ENCODE measurements at places on chromosomes 6 and 20.

DNA sequence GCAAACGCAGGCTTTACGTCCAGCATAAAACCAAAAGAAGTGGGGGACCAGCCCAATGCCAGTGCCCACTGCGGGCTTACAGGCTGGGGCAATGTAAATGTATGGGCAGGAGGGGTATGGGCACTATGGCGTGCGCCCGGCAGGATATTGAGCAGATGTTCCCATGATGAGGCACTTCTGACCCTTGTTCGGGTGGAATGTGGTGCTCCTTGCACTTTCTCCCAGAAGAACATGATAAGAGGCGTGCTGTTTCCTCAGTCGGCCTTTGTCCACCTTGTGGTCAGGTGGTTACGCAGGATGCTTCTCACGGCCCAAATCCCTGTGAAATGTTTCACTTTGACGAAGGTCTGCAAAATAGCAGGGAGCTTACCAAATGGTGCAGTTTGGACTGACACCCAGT, 4.8 kb upstream of the GPR31 start:
- no peak for DNase-seq

DNA sequence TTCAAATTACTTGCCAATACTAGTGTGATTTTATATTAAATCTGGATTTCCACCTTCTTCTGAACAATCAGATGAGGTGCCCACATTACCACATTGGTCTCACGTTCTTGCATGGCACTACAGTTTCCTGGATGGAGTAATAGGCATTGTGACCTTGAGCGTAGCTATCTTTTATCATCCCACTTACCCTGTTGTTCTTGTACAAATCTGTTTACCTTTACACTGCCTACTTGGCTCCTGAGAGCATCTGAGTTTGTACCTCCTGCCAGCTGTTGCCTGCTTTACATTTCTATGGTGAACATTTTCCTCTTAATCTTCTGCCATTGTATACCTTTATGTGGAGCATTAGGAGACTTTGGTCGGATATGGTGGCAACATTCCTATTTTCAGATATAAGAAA, 90.7 kb downstream of the AKAP7 start:
- DNase-seq: no peak

DNA sequence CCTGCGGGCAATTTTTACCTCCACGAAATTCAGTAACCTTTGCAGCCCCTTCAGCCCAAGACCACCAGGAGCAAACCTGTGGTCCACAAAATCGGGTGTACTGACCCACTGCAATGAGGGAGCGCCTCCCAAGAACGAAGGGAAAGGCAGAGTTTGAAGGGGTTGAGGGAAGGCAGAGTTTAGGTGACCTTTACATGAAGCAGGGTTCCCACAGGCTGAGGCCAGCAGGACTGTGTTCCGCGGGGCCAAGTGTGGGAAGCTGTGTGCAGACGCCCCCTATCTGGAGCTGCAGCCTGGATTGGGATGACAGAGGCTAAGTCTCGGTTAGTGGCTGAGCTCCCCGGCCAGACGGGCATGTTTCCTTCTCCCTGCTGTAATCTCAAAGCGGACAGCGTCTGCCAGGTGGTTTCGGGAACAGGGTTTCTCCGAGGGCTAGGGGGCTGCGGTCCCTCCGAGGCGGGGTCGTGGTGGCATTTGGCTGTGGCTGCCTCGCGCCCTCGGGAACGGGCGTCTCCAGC, 826 bp upstream of the PYGB start:
- no peak for DNase-seq

- DNase-seq: no peak
Measured at GRCh38 chr6:116761779-116762178, 3.7 kb downstream of the FAM162B start.

DNA sequence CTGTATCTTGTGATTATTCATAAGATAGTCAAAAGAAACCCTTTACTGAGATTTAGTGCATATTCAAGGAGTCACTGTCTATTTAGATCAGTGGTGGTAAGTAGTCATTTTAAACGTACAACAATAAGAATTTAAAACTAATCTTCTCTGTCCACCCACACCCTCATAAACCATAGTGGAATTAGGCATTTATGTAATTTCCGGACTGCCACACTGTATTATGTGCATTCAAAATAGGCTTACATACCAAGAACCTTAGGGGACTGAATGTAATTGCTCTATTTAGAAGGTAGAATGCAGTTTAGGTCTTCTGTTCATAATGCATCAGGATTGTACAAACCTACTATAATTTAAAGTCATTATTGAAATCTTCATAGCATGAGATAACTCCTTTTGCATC, 685.4 kb downstream of the TENT5A start:
- no peak for DNase-seq

DNA sequence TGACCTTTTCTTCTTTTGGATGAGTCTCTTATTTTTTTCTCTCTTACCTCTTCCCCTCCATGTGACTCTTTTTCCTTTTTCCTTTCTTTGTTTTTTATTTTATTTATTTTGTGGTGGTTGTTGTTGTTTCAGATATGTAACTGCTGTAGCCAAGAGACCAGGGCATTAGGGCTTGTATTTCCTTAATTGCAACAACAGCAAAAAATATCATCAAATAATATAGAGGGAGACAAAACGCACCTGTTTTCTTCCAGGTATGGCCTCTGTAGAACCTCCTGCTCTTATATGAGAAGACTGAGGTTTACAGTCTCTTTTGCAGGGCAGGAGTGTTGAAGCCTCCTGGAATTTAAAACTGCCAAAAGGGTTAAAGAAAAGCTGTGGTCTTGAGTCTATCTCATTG, 149.3 kb downstream of the SYNDIG1 start:
- no peak for DNase-seq

DNA sequence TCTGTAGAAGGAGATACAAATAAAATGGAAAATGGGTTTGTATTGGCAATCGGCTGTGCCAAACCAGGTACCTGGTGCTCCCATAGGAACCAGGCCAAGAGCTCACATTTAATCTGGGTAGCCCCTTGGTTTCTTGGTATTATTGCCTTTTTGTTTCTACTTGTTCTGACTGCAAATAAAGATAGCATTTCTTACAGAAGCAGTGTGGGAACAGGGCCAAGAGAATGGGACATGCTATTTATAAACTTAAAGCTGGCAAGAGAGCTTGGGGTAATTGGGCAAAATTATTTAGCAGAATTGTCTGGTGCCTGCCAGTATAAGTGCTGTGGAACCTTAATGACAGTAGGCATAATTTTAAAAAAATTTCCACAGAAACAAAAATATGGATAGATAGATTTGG, 113.5 kb upstream of the GLP1R start:
- no peak for DNase-seq

- DNase-seq: no peak
Measured at GRCh38 chr6:69926745-69927144, 60.4 kb downstream of the COL19A1 start.

GRCh38 chr20:54848262-54848661, 372.9 kb downstream of the DOK5 start:
- DNase-seq: no peak

GRCh38 chr6:24666097-24666640, 530 bp downstream of the TDP2 start:
- peak; percentile 13 for DNase-seq

DNA sequence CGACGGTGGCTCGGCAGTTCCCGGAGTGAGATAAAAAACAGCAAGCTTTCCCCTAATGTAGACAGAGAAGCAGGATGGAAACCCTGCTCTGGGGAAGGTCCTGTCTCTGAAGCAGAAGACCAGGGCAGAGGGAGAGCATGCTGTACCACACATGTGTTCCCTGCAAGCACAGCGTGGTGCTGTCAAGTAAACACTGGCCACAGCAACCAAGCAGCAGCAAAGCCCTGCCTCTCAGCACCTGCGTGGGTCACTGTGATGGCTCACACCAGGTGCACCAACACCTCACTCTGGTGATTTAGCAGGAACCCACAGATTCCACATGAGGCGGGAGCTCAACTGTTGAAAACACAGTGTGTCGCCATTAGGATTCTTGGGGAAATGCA, 65.2 kb upstream of the TXNDC5 start:
- DNase-seq: no peak

DNA sequence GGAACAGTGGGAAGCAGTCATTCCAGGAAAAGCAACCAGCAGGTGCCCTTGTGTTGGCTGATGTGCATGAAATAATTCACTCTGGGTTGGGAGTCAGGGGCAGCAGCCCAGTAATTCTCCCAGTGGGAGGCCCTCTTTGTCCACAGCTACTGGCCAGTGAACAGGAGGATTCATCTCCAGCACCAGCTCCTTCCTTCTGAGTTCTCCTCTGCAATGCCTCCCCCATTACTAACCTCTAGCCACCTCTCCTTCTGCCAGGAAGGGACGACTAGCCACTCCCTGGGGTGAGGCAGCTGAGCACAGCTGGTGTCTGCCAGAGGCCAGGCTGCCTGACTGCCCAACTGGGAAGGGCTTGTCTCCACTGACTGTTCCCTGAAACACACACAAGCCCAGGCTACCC, 12.5 kb upstream of the R3HDML start:
- DNase-seq: no peak

DNA sequence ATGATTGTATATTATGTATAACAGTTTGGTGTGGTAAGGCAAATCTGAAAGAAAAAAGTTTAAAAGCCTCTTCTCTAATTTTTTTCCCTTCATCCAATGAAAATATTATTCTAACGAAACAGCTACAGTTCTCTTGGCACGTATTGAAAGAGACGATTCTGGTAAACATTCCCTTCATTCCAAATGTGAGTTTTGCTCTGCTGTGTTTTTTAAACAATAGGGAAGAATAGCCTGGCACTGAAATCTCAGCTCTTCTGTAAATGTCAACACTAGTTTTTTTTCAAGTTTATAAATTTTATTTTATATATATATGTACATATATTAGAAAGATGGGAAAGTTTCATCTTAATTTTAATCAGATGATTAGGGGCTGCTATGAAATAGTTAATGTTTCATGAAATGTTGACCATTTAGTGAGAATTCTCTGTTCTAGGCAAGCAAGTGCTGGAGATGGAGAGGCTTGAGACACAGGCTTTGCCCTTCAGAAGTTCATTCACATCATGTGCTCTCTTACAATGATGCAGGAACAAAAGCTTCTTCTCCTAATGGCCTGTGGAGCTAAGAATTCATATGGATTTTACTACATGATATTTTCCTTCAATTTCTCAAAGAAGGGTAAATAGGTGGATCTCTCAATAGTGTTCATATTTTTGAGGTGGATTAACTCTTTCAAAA, 4.1 kb downstream of the PAQR8 start:
- DNase-seq: no peak

DNA sequence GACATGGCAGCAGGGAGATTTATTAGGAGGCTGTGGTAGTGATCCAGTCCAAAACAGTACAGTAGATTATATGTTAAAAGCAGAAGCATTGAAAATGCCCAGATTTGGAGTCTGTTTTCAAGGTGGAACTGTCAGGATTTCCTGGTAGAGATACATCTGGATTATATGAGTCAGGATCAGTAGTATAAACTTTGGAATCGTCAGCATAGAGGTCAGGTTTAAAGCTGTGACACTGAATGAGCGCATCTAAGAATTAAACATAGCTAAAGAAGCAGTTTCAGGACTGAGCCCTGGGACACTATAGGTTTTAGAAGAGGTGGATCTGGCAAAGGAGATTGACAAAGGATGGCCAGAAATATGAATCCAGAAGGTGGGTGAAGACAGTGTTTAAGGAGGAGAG, 60.4 kb downstream of the RNF144B start:
- no peak for DNase-seq

- no peak for DNase-seq
Measured at GRCh38 chr6:158290040-158290439, 22.2 kb upstream of the TULP4 start.

DNA sequence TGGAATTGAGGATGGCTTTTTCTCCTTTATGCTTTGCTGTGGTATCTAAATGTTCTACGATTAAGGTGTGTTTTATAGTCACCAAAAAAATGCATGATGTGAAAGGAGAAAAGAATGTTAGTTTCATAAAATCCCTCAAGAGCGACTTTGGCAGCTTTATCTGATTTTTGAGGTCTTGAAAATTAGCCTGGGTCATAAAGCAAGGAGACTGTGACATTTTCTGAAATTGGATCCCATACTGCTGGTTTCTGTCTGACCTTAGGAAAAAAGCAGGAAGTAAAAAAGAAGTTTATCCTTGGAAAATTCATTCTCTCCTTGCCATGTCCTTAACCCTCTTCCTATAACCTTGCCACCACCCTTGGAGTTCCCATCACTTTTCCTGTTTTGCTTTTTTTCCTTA, 525.3 kb downstream of the CD83 start:
- no peak for DNase-seq

GRCh38 chr20:38299963-38300362, 4.0 kb upstream of the BPI start:
- DNase-seq: no peak

GRCh38 chr6:157787080-157787479, 36.0 kb upstream of the SNX9 start:
- no peak for DNase-seq

DNA sequence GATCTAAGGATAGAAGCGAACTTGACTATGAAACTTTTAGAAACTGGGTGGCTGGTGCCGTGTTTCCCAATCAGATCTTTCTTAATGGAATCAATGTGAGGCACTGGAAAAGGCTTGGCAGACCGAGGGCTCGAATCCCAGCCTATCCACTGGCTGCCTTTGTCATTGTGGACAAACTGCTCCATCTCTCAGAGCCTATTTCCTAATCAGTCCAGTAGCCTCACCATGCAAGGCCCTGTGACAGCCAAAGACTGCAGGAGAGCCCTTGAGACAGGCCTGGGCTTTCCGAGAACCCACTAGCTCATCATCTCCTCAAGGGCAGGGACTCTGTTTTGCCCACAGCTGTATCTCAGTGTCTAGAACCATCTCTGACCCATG, 43.4 kb downstream of the SPDEF start:
- no peak for DNase-seq

DNA sequence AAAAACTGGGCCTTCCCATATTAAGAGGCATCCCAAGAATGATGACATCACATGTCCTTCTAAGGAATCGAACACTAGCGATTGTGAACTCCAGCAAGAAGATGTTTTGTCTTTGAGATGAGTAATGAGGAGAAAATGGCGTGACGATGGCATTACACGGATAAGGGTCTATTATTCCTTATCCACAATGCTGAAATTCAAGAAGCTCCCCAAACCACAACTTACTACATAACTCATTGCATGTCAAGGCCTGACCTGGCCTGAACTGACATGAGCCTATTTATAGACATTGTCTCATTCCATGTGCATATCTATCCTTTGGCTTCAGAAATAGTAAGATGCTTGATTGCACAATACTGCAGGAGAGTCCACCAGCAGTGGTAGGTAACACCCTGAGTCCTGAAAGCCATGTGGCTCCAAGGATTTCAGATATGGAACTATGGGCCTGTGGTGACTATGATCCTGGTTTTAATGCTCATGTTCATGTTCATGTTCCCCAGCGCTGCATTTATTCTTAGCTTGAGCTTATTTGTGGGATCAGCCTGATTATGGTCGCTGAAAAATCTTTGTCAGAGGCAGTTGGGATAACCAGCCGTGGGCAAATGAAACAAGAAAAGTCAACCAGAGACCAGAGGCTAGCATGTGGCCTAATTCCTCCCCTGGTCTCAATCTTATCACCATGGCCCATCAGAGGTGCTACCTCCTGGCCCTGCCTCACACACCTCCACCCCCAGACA, 183.2 kb upstream of the JARID2 start:
- DNase-seq: no peak

GRCh38 chr6:4401408-4402368, 266.3 kb upstream of the ECI2 start:
- no peak for DNase-seq

All from stimulated activated CD8-positive, alpha-beta memory T cell treated with anti-CD3 and anti-CD28 coated beads, Interleukin-4, amount 100 ng/mL, for 1 hour (primary cell).